ENCODE measurements at places on chromosomes 5 and 9. TPM values are rescaled to one million over a fixed set of nuclear protein-coding genes. Genes with fewer than 3 reads are reported as not detected.

Gene FAM169A
- total RNA-seq, result under 0.01 TPM

Gene GMCL2
- total RNA-seq, result not detected

Gene C5orf46
- not detected for total RNA-seq

Gene TMEM215
- total RNA-seq, result not detected

Gene TMEM252
- total RNA-seq, result not detected

Gene GLRA1
- total RNA-seq, result not detected
